Kidney glomerular epithelial cell (primary cell): ENCODE measurements at places on chromosomes 3 and 15.

- no peak for DNase-seq
Observed at GRCh38 chr3:43919029-43919428, 228.3 kb downstream of the ABHD5 start.

- DNase-seq: no peak
Observed at GRCh38 chr3:38555926-38556325, 59.8 kb downstream of the EXOG start.

DNA sequence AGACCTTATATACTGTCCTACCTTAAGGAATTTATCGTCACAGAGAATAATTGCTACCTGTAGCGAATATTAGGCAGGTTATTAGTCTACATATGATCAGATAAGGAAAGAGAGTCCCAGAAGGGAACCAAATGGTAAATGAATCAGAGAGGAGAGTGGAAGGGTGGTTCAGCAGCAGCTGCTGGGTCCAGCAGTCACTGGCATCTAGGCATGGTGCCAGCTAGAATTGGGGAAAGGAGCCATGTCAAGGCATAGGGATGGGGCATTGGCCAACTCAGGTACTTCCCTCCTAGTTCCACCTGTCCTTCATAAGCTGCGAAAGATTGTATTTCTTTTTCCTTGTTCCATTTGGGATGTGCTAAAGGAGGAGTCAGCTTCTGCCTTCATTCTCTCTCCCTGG is 23.4 kb downstream of the HACD3 start:
- DNase-seq: no peak

DNA sequence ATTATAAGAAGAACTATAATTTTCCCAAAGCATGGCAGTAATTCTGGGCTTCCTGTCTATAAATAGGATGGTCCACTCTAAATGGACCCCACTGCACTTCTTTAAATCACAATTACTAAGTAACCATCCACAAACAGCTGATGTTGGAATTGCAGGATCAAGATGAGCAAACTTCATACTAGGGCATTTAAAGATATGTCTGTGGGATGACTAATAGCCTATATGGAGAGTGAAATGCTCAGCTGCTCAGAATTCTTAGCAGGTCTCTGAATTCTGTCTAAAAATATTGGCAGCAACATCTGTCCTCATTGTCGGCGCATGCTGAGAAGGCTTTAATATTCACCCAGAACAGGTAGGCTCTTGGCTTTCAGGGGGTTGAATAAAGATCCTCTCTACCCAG is 140.4 kb downstream of the SATB1 start:
- DNase-seq: no peak
